ENCODE measurements at places on chromosomes 2 and 18.

DNA sequence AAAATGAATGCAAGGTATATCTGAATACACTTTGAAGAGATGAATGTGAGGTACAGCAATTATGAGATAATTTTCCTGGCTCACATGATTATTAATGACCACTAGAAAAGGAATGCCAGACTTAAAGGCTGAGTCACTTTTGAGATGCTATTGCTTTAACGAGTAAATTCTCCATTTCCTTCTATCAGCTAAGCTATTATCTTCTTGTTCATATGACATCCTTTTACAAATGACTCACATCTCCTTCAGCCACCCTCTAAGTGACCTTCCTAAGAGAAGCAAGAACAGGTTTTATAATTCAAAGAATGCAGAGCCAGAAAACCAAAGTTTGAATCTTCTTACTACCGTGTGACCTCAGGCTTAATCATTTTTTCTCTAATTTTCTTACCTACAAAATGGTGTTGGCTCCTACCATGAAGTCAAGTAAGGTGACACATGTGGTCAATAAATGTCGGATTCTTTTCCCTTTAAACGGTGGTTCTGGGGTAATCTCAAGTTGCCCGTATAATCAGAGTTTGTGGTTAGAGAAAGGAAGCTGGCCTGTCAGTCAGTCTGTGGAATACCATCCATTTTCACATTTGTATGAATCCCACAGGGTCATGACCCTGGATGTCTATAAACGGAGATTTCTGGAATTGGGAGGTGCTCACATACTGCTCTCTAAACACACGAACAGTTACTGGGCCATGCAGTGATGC lies 184.0 kb upstream of the PID1 start:
- DNase-seq, result peak; percentile 44

DNA sequence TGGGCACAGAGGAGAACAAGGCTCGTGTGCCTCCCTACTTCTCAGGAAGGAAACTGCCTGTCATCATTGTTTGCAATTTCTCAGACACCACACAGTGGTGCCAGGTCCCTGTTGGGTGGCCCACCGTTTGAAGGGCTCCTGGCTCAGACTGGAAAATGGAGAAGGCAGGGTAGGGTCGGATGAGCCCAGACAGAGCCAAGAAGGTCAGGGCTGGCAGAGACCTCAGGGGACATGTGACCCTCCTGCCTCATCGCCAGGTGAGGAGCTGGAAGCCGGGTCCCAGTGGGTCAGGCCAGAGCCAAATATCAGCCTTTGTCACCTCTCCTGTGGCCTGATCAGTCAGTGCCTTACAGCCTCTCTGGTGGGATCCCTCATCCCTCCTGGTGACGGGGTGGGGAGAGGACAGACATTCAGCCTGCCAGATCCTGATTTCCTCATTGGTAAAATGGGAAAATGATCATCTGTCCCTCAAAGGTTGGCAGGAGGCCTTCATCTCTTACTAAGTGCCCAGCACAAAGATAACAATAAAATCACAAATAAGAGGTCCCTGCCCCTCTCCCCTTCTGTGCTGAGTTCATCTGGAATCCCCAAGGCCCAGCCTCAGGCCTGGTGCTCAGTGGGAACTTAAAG lies 117.6 kb downstream of the CAPN13 start:
- DNase-seq, result no peak

GRCh38 chr2:189641590-189641989 lies 19.7 kb upstream of the ASNSD1 start:
- DNase-seq, result no peak

DNA sequence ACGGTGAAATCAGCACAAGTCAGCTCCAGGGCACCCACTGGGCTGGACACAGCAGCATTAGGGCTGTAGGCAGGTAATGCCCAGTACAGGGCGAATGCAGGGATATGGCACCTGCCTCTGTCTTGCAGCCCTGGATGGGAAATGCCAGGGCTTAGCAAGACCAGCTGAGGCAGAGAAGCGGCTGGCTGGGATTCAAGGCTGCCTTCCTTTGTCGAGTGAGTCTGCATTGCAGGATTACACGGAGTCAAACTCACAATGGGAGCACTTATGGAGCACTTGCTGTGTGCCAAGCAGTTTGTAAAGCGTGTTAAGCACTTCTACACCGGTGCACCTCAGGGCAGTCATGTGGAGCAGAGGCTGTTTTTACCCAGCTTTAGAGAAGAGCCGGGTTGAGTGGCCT lies 87.3 kb upstream of the HDAC4 start:
- DNase-seq, result no peak

GRCh38 chr2:41779888-41780287 lies 267.9 kb upstream of the PKDCC start:
- no peak for DNase-seq

GRCh38 chr2:173427887-173428668 lies 73.4 kb downstream of the CDCA7 start:
- DNase-seq, result no peak

DNA sequence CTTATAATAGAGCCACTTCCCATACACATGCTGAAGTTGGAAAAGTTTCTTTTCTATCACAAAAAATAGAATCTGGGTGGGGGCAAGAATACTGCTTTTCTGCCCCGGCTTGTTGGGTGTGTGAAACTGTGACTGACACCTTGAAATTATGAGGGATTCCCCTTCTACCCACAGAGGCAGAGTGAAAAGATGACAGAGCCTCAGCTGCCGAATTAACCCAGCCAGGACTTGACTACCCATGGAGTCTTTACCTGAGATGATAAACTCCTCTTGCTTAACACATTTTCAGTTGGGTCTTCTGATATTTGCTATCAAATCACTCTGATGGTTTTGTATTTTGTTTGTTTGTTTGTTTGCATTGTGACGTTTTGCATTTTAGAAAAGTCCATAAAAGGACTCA lies 66.0 kb upstream of the PMAIP1 start:
- no peak for DNase-seq

DNA sequence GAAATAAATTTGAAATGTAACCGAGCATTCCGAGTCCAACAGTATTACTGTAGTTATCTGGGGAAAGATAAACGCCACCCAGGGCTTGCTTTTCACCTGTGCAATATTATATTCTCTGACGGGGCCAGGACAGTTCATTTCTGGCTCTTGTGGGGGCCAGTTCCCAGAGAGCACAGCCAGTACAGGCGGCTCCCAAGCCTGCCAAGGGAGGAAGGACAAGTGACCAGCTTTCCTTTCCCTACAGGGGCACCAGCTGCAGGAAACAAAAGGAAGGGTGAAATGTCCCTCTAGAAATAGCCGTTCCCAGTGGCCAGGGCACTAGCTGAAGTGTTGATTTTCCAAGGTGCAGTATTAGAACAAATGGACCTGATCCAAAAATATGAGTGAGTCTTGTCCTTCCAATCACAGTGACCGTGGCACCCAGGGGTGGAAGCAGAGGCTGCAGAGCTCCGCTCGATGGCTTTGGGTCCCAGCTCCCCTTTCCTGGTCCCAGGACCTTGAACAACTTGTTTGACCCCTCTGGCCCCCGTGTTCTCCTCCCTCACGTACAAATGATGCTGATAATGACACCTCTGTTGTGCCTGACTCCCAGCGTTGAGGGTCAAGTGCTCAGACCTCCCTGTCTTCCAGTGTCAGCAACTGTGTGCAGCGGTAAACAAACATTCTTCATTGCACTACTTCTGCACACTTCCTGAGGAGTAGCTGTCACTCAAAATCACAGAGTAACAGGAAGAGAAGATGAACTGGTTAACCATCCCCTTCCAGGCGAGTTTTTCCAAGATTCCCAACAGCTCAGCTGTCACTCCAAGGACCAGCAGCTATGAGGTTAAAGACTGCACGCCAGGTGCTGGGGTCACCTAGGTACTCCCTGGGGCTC lies 40.9 kb downstream of the GYPC start:
- DNase-seq, result no peak

DNA sequence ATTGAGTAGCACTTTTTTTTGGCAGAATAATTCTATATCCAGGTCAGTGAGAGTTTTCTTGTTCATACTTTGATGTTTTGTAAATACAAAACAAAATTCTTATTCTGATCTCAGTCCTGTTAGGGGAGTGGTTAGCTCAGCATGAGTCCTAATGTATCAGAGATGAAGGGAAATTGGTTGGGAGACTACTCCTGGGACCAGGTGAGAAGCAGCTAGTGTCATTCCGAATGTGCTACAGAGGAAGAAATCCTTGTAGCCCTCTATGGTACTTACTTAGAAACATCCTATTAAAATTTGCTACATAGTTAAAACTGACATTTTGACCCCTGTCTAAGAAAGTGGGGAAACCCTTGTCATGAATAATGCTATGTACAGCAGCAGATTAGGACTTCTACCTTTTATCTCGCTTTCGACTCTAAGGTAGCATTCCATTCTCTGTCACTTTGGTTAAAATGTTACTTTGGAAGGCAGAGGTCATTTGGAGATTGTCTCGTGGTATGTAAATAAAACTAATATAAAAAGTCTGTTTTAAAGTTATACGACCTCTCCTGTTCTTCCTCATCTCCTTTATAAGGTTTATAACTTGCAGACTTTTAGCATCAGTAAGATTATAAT lies 65.8 kb downstream of the PARD3B start:
- DNase-seq, result no peak

DNA sequence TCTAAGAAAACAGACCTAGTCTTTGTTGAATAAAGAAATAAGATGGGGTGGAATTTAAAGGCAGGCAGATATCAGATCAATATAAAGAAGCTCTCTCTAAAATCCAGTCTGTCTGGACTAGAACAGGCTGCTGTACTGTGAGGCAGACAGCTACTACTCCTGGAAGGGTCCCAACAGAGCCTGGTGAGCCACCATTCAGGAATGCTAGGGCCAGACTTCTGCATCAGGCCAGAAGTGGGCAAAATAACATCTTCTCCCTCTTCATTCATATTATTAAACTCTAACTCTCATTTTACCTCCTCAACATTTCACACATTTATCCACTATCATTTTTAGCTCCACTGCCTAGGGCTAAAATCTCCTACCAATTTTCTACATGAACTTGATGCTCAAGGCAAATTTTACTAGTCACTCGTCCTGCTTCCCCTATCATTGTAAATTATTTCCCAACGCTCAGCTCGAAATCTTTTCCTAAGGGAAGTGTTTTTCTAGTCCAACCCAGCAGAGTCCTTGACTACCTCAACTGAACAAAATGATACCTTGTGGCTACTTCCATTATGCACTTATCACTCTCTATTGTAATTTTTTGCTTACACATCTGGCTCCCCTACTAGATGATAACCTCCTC lies 45.2 kb upstream of the GLS start:
- no peak for DNase-seq

DNA sequence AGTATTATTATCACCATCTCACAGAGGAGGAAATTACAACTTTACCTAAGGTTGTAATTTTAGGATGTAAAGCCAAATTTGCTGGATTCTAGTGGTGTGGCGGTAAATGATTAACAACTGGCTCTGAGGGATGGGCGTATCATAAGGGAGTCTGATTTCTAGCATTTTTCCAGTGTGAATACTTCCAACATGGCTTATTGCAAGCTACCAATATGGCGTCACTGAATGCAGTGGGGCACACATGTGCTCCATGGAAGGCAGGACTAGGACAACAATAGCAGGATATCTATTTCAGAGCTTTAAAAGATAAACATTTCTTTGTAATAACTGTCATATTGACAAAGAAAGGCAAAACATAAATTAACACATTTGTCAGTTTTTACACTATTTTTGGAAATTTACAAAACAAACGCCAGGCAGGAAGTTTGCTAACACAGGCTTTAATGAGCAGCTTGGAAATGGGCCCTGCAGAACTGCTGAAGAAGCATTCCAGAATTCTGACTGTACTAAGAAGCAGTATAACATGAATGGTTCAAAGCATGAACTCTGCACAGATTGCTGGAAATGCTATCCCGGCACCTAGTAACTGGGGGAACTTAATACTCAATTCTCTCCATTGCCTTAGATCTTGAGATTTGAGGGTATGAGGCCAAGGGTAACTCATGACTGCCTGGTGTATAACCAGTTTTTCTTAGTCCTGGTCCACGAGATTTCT lies 439.3 kb upstream of the MAP2 start:
- DNase-seq, result no peak

- DNase-seq, result no peak
These were observed 46.9 kb upstream of the LAMA1 start for GRCh38 chr18:7164323-7165004.

GRCh38 chr2:201600906-201601305 lies 42.4 kb downstream of the TMEM237 start:
- DNase-seq, result no peak

GRCh38 chr2:233443511-233444183 lies 89.4 kb downstream of the DGKD start:
- peak; percentile 83 for DNase-seq

DNA sequence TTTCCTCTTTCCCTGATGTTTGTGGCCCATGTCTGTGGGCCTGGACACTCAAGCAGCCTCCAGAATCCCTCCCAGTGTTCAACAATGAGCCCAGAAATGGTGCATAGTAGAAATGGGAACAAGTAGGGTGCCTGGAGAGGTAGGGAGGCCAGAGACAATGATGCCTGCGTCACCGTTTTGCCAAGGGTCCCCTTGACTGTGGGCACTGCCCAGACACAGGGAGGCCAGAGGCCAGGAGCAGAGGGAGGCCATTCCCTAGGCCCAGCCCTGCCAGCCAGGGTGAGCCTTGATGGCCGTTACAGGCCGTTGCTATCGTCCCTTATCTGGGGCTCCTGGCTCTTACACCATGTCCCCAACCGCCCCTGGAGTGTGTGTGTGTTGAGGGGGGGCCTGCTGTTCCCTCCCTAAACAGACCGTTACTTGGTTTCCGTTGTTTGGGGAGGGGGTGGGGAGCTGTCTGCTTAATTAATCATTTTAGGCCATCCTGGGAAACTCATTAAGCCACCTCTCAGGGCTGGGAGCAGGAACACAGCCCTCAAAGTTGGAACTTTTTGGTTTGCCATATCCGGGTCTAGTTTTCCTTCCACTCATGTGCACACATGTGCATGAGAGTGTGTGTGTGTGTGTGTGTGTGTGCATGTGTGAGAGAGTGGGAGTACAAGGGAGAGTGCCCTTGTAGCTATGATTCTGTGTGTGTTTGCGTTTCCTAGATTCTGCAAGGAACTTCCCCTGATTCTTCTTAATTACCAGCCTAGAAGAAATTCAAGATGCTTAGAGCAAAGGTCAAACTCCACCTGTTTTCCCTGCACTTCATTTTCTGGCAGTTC lies 135.2 kb upstream of the HAAO start:
- no peak for DNase-seq

- DNase-seq, result no peak
These were observed 95.7 kb downstream of the EDAR start for GRCh38 chr2:108893277-108893676.

DNA sequence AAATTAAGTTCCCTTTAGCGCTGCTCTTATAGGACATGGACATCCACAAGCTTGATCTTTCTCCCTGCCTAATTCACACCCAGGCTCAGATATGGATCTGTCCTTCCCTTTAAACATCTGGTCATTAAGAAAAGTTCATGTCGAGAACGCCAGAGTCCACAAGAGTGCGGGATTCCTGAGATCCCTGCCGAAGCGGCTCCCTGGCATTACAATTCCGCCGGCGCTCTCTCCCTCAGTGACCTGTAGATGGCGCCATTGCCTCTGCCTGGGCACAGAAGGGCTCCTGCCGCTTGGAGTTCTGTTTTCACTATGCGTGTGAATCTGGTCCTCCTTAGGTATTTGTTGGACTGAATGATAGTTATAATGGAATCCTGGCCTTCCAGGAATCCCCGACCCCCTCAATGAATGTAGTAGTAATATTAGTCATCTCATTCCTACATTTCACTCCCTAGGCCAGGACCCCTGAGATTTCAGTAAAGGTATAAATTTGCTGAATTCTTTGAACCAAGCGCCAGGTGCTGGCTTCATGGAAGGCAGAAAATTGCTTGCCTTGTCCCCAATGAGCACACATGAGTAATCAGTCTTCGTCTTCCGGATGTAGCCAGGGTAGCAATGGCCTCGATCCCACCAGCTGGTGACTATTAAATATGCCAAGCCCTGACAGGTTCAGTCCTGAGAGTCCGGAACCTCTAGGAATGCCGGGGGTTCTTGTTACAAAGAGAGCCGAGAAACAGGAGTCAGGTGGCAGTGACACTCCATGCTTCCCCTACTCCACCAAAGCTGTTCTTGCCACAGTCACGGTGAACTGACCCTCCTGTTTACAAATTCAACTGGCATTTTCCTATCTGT lies 26.4 kb upstream of the CD207 start:
- peak; percentile 60 for DNase-seq

Data from SW 1271 (cell line).